NCI-H1694 treated with DMSO at 0.1 percent for 48 hours (cell line): ENCODE measurements at places on chromosomes 7 and 10.

- DNase-seq: no peak
Measured at GRCh38 chr7:26197153-26198115, 3.1 kb downstream of the HNRNPA2B1 start.

DNA sequence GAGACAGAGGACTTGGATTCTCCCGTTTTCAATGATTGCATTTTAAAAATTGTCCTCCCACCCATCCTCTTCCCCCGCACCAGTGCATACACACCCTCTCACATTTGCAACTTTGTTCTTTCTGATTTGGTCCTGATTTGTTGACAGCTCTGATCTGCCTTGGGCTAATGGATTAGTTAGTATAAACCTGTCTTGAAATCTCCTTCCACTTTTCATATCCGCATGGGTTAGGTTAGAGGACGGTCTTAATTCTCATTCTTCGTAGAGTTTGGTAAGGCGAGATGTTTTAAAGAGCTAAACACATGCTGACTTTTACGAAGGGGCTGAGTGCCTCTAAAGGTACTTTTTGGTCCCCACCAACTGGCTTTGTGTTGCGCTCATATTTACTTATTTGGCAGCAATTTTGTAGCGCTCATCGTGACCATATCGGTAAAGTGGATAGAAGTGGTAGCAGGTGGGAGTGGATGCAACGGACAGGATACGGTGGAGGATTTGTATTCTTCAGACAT lies 1.1 kb downstream of the AHR start:
- no peak for DNase-seq

DNA sequence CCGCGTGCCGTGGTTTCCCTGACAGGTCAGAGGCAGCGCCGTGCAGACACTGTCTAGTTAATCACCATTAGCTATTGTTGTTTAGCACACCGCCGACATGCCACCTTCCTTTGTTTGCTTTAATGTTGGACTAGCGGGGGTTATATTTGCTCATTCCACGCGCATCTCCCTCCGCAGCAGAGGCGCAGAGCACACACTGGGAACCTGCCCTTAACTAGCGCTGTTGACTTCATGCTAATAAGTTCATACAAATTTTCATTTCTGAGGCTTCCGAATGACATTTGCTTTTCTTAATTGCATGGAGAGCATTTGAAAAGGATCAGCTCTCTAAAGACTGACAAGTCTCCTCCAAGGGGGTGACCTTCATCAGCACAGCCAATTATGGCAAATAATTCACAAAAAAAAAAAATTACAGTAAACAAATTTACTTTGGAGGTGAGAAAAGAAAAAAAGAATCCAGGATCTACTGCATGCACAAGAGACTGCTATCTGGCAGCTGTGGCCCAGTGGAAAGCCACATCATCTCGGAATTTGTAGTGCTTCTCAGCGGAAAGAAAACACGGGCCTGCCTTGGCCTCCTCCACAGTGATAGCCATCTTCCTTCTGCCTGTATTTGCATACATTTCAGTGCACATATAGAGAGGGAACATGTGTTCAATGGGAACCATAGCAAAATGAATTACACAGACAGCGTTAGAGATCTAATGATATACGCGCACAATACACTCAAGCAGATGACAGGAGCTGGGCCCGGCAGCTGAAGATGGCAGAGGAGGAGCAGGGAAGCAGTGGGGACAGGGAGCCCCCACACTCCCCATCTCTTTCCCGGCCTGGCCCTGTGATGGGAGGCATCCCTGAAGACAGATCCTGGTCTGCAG lies 94.2 kb downstream of the EBF3 start:
- no peak for DNase-seq

DNA sequence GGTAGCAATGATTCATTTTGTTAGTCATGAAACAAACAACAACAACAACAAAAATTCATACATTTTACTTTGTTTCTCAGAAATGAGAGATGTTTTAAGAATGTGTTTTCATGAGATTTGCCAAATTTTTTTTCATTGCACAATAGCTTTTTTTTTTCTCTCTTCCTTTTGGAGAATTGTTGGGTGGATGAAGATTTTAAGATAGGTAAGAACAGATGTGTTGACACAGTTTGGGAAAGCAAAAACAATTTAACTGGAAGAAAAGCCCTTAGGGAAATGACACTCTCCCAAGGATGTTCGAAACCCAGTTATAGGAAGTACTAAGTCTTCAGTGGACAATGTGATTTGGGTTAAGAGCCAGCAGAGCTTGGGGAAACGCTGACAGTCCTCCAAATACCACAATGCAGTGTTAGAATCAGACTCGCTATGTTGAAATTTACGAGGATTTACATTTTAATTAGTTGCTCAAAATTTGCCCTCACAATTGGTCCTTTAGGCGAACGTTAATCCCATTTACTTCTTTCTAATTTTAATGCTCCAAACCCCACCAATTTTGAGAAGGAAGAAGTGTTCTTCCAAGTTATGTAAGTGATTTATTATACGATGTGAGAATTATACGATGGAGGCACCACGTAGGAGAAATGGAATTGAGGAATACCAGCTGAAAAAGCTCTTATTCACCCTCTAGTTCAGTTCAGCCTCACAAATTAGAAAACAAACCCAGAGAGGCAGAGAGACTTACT lies 61.2 kb downstream of the HHEX start:
- DNase-seq: no peak

DNA sequence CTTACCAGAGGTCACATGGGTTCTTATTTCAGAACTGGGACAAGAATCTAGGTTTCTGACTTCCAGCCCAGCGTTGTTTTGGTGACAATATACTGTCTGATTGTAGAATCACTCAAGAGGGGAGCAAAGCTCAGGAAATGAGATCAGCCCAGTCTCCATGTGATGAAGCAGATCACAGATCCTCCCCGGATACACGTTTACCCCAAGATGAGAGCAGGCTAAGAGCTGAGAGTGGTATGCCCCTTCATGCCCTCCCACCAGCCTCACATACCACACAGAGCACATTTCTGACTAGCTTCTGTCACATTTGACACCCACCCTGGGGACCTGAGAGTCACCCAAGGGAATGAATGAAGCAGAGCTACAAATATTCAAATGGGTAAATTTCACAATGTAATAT lies 27.1 kb upstream of the PRKCQ start:
- DNase-seq: no peak

DNA sequence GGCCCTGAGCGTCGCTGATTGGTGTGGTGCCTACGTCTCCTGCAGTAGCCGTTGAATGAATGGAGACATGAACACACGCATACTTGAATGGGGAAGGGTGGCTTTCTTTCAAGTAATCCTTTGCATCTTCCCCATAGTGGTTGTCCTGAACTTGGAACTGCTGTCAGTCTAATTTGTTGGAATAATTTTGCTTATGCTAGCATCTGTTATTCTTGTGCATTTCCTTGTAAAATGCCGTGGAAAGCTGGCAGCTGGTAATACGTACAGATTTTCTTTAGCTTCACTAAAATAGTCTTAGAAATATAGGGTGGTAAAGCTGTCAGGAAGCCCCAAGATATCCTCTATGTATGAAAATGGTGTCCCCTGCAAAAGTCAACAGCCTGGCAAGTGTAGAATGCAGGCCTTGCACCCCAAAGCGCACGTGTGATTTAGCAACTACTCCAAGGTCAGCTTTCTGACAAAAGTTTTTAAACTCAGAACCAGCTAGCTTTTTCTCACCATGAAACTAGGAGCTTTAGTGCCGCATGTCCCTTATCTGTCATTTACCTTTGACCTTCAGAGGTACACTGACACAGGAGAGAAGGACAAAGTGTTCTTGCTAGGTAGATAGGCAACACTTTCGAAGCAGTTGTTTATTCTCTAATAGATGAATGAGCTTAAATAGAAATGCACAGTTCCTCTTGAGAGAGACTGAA lies 70.8 kb downstream of the RBM33 start:
- no peak for DNase-seq

- no peak for DNase-seq
Measured at GRCh38 chr7:101486433-101487104, 123.9 kb downstream of the COL26A1 start.

DNA sequence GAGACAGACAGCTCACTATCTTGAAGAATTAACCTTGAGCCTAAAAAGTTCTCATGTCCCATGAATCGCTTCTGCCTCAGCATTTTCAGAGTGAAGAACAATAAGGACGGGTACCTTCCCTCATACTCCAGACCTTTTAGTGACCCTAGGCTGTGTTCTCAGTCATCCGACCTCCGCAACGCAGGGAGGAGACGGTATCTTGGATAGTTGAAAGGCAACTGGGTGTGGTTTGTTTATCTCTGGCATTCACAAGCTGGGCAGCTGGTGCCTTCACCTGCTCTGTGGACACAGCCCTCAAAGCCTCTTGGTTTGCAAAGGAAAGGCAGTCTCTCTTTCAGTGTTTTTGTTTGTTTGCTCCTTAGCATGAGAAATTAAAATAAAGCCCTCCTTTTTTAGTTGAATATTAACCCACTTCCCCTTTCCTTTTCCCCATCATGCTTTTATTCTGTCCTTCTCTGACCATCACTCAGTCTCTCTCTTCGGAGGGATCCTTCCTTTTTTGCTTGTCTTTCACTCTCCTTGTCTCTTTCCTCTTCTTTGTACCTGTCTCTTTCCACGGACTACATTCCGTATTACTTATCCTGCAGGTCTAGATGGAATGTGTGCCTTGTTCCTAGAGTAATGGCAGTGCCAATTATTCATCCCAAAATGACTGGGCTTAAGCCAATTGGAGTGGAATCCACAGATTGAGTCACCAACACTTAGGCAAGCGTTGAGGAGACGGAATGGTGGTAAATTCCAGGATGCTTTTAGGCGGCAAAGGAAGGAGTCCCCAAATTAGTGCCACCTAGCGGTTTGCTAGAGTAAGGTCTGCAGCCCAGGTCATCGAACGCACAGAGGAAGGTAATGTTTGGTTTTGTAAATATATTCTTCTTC lies 45.8 kb downstream of the PRR15 start:
- no peak for DNase-seq

- no peak for DNase-seq
Measured at GRCh38 chr10:79178070-79178576, 109.4 kb downstream of the ZMIZ1 start.

- DNase-seq: peak; percentile 36
Measured at GRCh38 chr7:141369422-141369821, 181.8 kb upstream of the AGK start.

DNA sequence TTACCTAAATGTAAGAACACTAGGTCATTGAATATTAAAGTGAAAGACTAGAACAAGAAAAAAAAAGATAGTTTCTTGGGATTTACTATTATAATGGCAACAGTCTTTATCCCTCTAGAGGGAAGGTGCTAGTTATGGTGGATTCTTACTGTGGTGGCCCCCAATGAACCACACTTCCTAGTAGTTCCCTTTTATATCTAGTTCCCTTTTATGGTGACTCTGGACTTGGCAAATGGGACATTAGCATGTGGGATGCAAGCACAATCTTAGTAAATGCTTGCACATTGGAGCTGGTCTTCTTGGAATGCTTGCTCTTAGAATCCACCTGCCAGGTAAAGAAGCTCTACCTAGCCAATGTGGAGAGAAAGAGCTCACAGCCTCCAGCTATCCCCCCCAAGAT lies 430.2 kb downstream of the LRMDA start:
- DNase-seq: no peak

GRCh38 chr7:17520941-17521340 lies 222.5 kb downstream of the AHR start:
- DNase-seq: no peak

DNA sequence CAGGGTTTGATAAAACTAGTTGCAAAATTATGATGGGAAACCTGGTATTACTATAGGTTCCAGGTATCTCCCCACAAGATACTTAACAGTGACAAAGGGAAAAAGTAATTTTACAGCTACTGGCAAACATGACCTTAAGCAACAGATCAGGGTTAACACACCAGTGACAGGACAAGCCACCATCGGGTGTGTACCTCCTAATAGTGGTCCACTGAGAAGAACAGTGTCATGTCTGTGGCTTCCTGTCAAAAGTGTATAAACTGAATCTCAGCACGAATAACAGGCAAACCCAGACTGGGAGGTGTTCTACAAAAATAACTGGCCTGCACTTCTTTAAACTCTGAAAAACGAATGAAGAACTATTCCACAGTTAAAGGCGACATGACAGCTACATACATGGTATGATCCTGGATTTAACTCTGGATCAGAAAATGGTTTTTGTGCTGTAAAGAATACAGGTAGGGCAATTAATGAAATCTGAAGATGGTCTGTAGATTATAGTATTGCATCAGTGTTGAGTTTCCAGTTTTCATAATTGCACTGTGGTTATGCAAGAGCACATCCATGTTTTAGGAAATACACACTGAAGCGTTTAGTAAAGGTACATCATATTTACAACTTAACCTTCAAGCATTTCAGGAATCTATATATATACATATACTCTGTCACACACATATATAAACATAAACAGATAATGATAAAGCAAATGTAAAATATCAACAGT lies 32.0 kb upstream of the ARMS2 start:
- no peak for DNase-seq

GRCh38 chr10:96863922-96864543 lies 31.9 kb downstream of the LCOR start:
- no peak for DNase-seq
